ENCODE measurements at places on chromosomes 2 and 18.

GRCh38 chr18:21604671-21605070 lies 4.2 kb upstream of the ESCO1 start:
- peaks cover 3% of the 10 kb centered on the region for H3K4me1 ChIP-seq
- no peaks in the 10 kb centered on the region for H3K27me3 ChIP-seq
- no peak overlapping the region for H3K27ac ChIP-seq
- no peak for DNase-seq
- peak overlapping the region; percentile 19 for H3K4me3 ChIP-seq

GRCh38 chr2:263774-264492 lies at the start of gene SH3YL1:
Gene SH3YL1 (minus strand): TSS chr2:264032. CDS start chr2:263984, 48 bp downstream.
- H3K4me3 ChIP-seq, result peak within 1 kb of the TSS; percentile 97
- H3K36me3 ChIP-seq, result peaks cover 30% of the 10 kb centered on the region
- H3K27ac ChIP-seq, result peak within 1 kb of the TSS; percentile 98
- no peak for DNase-seq
- H3K4me1 ChIP-seq, result peaks cover 35% of the 10 kb centered on the region
- H3K27me3 ChIP-seq, result peaks cover 8% of the 10 kb centered on the region

GRCh38 chr2:222594679-222595078 lies 61.2 kb downstream of the FARSB start:
- no peak for DNase-seq
- H3K36me3 ChIP-seq, result peaks cover 17% of the 10 kb centered on the region
- H3K4me3 ChIP-seq, result no peak overlapping the region
- no peaks in the 10 kb centered on the region for H3K4me1 ChIP-seq
- no peaks in the 10 kb centered on the region for H3K27me3 ChIP-seq

DNA sequence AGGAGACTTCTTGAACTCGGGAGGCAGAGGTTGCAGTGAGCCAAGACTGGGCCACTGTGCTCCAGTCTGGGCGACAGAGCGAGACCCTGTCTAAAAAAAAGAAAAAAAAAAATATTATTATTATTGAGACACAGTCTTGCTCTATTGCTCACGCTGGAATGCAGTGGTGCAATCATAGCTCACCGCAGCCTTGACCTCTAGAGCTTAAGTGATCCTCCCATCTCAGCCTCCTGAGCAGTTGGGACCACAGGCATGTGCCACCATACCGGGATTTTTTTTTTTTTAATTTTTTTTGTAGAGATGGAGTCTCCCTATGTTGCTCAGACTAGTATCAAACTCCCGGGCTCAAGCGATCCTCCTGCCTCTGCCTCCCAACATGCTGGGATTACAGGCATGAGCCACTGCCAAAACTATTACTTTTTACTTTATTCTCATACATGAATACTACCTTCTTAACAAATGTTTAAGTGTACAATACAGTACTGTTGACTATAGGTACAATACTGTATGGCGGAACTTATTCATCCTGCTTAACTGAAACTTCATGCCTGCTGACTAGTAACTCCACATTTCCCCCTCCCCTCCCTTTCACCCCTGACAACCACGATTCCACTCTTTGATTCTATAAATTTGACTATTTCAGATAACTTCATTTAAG lies 15.5 kb downstream of the FBXO11 start:
- H3K27me3 ChIP-seq, result no peaks in the 10 kb centered on the region
- peaks cover under 1% of the 10 kb centered on the region for H3K36me3 ChIP-seq
- DNase-seq, result no peak
- H3K27ac ChIP-seq, result no peak overlapping the region
- H3K4me1 ChIP-seq, result peaks cover 27% of the 10 kb centered on the region
- no peak overlapping the region for H3K4me3 ChIP-seq

DNA sequence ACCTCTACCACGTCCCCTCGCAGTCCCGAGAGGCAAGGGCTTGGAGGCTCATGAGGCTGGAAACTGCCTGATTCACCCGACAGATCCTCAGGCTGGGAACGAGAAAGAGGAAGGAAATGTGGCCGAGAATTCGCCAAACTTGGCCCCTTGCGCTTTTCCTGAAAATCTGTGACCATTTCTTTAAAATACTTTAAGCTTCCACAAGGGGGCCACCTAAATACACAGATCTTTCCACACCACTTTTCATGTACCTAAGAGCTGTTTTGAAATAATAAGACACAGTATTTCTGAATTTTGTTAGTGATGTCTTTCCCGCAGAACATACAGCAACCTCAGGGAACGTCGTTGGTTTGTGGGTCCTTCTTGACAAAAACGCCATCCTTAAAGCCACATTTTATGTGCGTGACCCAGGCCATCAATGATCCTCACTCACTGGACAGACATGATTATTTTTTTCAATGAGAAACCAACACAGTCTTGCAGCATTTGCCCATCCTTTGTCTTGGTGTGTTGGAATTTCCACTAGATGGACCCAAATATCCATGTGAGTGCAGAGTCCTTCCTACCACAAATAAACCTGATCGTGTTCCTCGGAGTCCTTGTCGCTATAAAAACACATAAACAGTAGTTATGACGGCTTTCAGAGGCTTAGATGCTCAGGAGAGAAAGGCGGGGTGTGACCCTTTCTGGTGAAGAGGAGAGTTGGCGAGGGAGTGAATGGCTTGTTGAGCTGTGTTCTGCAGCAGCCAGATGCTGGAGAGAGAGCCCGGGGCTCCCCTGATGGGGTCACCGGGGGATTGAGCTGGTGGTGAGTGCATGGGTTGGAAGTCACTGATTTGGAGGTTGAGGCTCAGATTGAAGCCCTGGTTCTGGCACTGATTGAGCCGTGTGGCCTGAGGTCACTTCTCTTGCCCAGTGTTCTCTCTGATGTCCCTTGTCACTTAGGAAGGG lies 25.0 kb downstream of the DCDC2C start:
- H3K27me3 ChIP-seq, result peaks cover 7% of the 10 kb centered on the region
- no peaks in the 10 kb centered on the region for H3K36me3 ChIP-seq
- H3K27ac ChIP-seq, result peak overlapping the region; percentile 2
- H3K4me3 ChIP-seq, result peak overlapping the region; percentile 57
- no peak for DNase-seq

GRCh38 chr2:224994242-224994823 lies 47.9 kb downstream of the DOCK10 start:
- no peak for DNase-seq
- no peaks in the 10 kb centered on the region for H3K27me3 ChIP-seq
- H3K4me3 ChIP-seq, result no peak overlapping the region
- peaks cover 4% of the 10 kb centered on the region for H3K4me1 ChIP-seq
- H3K27ac ChIP-seq, result no peak overlapping the region
- H3K36me3 ChIP-seq, result no peaks in the 10 kb centered on the region

DNA sequence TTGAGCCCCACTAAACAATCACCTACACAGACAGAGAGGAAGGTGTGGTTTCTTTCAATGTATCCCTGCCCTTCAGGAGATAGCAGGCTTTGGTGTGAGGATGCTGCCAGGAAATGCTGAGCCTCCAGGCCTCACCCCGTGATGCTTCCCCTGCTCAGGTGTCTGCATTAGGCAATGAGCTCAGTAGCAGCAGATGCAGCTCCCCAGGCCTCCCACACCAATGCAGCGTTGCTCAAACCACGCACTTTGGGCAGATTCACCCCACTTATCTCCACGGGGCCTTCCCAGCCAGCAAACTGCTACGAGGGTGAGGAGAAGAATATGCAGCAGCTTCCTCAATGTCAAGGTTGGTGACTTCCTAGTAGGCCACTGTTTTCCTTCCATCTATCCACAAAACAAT lies 229.3 kb upstream of the PXDN start:
- no peaks in the 10 kb centered on the region for H3K27me3 ChIP-seq
- H3K4me3 ChIP-seq, result no peak overlapping the region
- H3K27ac ChIP-seq, result peak overlapping the region; percentile 43
- H3K36me3 ChIP-seq, result no peaks in the 10 kb centered on the region

GRCh38 chr2:239966029-239966852 lies 58.9 kb downstream of the NDUFA10 start:
- H3K27ac ChIP-seq, result no peak overlapping the region
- H3K27me3 ChIP-seq, result no peaks in the 10 kb centered on the region
- H3K36me3 ChIP-seq, result peaks cover 46% of the 10 kb centered on the region

- H3K27ac ChIP-seq, result no peak overlapping the region
- H3K4me3 ChIP-seq, result no peak overlapping the region
- H3K27me3 ChIP-seq, result no peaks in the 10 kb centered on the region
- DNase-seq, result no peak
Measured at GRCh38 chr2:11907190-11907589, 160.8 kb downstream of the LPIN1 start.

DNA sequence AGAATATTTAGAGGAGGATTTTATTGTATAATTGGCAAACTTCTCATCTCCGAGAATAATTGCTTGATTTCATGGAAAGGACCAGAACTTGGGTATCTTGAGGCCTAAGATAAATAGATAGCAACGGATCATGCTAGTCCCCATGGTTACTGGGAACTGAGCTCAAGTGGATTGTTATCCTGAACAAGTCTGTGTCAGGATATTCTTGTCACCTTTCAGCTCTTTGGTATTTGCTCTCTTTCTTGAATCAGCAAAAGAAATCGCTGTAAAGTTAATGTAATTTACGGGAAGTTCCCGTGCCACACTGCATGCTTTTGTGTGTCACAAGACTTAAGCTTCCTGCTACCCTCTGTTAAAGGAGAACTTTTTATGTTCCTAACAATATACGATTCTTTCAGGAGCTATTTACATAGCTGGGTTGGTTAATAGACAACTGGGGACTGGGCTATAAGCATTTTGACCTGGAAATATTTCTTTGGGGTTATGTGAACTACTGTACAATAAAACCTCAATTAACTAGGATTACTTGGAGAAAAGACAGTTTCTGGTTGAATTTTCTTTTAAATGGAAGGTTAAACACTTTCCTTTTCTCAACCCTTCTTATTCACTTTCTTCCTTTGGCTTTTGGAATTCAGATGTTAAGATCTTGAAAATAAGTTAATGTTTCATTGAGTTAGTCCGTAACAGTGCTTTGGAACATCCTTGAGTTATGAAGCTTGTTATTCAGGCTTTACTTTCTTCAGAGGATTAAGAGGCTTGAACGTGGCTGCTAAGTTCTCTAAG lies 151.2 kb downstream of the FMNL2 start:
- peak overlapping the region; percentile 5 for H3K4me3 ChIP-seq
- H3K27ac ChIP-seq, result peak overlapping the region; percentile 20
- DNase-seq, result no peak
- no peaks in the 10 kb centered on the region for H3K36me3 ChIP-seq

DNA sequence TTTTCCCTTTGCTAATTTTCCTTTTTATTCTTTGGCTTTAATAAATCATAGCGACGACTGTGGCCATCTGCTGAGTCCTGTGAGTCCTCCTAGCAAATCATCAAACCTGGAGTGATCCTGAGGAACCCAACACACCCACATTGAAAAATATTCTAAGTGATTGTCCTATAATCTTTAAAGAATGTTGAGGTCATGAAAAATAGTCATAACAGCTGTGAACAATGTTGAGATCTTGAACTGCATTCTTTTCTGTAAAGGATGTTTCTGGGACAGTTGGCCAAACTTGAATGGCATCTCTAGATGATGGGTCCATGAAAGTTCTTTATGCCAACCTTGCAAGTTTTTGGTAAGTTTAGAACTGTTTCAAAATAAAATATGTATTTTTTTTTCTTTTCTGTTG lies 53.2 kb upstream of the ADAM23 start:
- H3K36me3 ChIP-seq, result no peaks in the 10 kb centered on the region
- H3K27ac ChIP-seq, result no peak overlapping the region
- H3K4me1 ChIP-seq, result no peaks in the 10 kb centered on the region
- H3K4me3 ChIP-seq, result no peak overlapping the region
- no peaks in the 10 kb centered on the region for H3K27me3 ChIP-seq

- DNase-seq, result no peak
- H3K4me1 ChIP-seq, result no peaks in the 10 kb centered on the region
- H3K4me3 ChIP-seq, result no peak overlapping the region
- H3K27me3 ChIP-seq, result no peaks in the 10 kb centered on the region
- no peaks in the 10 kb centered on the region for H3K36me3 ChIP-seq
Measured at GRCh38 chr2:240481720-240482119, 46.3 kb downstream of the GPC1 start.

- H3K36me3 ChIP-seq, result no peaks in the 10 kb centered on the region
- peaks cover 14% of the 10 kb centered on the region for H3K4me1 ChIP-seq
- no peak overlapping the region for H3K27ac ChIP-seq
- peaks cover 92% of the 10 kb centered on the region for H3K27me3 ChIP-seq
- H3K4me3 ChIP-seq, result peak overlapping the region; percentile 93
Measured at GRCh38 chr2:14633461-14634181, 1.1 kb downstream of the LRATD1 start.

GRCh38 chr2:216501854-216502253 lies 3.2 kb downstream of the RPL37A start:
- no peak overlapping the region for H3K27ac ChIP-seq
- H3K36me3 ChIP-seq, result peaks cover 54% of the 10 kb centered on the region
- H3K4me3 ChIP-seq, result peak overlapping the region; percentile 99
- H3K27me3 ChIP-seq, result no peaks in the 10 kb centered on the region

All from neural crest cell (in vitro differentiated cells).